ENCODE measurements at places on chromosomes 3 and 15. TPM values are rescaled to one million over a fixed set of nuclear protein-coding genes. Genes with fewer than 3 reads are reported as not detected.

TMEM40 gene
- not detected for total RNA-seq

STRC gene
- not detected for total RNA-seq

NANOGP8 gene
- not detected for total RNA-seq

GADL1 gene
- under 0.01 TPM for total RNA-seq

RAD54L2 gene
- total RNA-seq, result 17.5 TPM

SMAD6 gene
- 11.0 TPM for total RNA-seq

SMAD3 gene
- 28.1 TPM for total RNA-seq

PIGBOS1 gene
- 10.6 TPM for total RNA-seq

CYP1A1 gene
- total RNA-seq, result not detected

CALML4 gene
- 1.1 TPM for total RNA-seq

ULK3 gene
- total RNA-seq, result 15.2 TPM

UROC1 gene
- total RNA-seq, result not detected

GAP43 gene
- total RNA-seq, result 0.50 TPM

TNNC1 gene
- total RNA-seq, result 0.33 TPM

SPINK8 gene
- total RNA-seq, result not detected

SCG3 gene
- total RNA-seq, result not detected

ZPLD1 gene
- 0.62 TPM for total RNA-seq

LRRC15 gene
- total RNA-seq, result 0.55 TPM

BUB1B gene
- total RNA-seq, result 16.2 TPM

CCPG1 gene
- total RNA-seq, result 94.9 TPM

SI gene
- total RNA-seq, result not detected

ATP13A5 gene
- not detected for total RNA-seq

Data from uterine smooth muscle cell (primary cell).